NB4 (cell line): ENCODE measurements at places on chromosomes 4 and X.
A peak's percentile ranks its signal among the peaks of the same experiment; 100 is the strongest.

- no peak for DNase-seq
These were observed 54.2 kb downstream of the ENOX2 start for GRCh38 chrX:130848763-130849162.

DNA sequence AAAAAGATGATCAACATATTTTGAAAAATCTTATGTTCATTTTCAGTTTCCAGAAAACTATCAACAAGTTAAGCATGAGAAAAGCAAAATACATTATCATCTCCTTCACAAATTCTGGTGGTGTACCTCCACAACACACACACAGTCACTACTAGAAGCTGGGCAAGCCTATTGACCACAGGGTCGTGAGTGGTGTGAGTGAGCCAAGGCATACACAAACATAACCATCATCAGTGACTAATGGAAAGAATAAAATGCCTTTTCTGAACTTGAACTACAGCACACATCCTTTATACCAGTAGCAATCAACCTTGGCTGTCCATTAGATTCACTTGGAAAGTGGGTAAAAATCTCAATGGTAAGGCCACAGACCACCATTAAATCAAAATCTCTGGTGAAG lies 180.2 kb downstream of the FAM47B start:
- DNase-seq = no peak

DNA sequence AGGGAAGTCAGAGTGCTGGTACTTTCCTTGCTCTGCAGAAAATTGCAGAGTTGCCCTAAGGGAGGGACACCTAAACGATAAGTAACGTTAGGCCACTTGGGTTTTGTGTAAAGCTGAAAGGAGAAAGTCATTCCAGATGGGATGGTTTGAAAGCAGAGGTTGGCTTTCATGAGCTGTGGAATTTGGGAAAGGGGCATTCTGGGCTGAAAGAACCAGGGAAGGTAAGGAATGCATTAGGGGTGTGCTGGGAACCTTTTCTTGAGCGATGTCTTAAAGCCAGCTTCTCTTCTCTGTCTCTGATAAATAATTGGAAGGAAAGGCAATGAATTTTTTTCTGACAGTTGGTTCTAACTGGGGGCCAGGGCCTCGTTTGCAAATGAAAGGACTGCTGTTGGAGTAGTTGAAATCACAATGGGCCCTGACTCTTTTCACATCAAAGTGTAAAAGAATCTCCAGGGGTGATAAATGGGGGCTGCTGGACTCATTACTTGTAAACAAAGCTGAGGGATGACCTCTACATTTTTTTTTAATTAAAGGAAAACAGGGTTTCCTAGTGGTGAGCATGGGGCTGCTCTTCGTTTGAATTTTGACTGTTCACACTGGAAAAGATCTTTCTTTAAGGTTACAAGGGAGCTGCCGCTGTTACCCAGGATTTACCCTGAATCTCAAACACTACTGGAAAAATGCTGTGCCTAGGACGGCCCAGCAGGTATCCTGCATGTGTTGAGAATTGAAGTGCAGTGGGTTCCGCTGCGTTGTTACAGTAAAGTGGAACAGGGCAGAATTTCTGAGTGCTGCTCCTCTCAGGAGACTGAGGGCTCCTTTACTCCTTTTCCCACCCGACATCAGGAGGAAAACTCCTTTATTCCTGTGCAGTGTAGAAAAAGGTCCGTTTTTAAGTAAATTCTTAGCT lies 25.0 kb downstream of the AFF1 start:
- peak; percentile 37 for DNase-seq

- no peak for DNase-seq
These were observed 168.8 kb downstream of the RELL1 start for GRCh38 chr4:37517326-37517725.

DNA sequence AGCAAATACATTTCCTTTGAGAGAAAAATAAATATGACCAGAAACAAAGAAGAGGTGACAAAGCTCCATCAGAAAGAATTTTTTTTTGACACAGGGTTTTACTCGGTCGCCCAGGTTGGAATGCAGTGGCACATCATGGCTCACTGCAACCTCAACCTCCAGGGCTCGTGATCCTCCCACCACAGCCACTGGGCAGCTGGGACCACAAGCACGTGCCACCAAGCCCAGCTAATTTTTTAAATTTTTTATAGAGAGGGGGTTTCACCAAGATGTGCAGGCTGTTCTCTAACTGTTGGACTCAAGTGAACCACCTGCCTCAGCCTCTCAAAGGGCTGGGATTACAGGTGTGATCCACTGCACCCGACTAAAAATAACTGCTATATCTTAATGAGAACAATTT lies 10.3 kb downstream of the ADH5 start:
- no peak for DNase-seq

DNA sequence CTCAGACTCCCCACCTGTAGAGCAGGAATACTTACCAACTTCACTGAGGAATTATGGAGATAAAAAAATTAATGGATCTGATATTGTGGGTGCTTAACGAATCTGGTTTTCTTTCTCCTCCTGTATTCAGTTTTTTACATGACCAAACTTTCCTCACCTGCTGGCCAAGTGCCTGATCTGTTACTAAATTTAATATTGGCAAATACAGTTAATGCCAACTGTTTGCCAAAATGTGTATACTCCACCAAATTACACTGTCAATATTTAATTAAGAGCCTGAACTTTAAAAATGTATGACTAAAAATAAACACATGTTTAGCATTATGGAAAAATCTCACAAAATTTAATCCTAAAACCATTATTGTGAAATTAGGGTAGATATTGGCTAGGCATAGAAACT lies 3.3 kb downstream of the PGRMC2 start:
- no peak for DNase-seq

GRCh38 chr4:139554642-139554892 lies 1.5 kb downstream of the SETD7 start:
- DNase-seq = no peak

- DNase-seq = no peak
These were observed 7.5 kb upstream of the LETM1 start for GRCh38 chr4:1863297-1864033.

DNA sequence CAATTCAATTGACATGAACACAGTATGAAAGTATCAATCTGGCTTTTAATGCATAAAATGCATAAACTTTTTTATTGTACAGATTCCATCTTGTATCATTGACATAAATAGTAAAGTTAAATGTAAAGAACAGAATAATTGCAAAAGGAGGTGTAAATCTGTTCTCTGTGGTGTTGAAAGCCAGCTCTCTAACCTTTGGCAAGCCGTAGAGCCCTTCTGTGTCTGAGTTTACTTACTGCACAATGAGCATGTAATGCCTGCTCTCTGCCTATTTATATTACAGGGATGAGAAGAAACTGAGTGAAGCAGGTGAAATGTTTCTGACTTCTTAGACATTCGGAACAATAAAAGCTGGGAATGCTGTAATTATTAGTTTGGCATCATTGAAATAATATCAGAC lies 389.3 kb upstream of the EPHA5 start:
- DNase-seq = no peak

DNA sequence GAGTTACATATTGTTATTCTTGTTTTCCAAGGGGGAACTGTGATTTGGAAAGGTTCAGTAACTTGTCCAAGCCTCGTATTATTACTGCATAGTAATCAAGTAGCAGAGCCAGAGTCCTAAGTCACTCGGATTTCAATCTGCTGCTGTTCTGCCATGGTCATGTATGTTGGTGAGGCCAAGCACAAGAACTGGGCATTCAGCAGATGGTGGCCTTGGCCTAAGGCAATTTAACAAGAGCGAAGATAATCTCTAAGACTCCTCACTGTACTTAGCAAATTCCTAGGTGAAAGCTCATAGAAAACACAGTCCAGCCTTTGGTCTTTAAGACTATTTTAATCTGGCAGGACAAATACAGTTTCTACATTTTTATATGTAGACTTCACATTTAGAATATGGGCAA lies 64.8 kb downstream of the NDST3 start:
- DNase-seq = no peak

- DNase-seq = no peak
These were observed 51.3 kb downstream of the EMCN start for GRCh38 chr4:100466501-100466900.

GRCh38 chr4:102552781-102553180 lies 51.6 kb downstream of the NFKB1 start:
- DNase-seq = no peak

DNA sequence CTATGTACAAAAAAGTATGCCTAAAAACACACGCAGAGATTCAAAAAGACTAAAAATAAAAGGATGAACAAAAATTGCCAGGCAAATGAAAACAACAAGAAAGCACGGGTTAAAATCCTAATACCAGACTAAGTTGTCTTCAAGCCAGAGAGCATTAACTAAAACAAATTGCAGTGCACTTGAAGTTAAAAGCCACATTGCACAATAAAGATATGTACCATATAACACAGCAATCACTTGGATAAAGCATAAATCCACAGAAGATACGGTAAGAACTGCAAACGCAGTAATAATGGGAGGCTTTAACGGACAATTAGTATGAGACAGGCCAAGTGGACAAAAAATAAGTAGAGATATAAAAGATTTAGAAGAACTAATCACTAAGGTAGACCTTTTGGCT lies 14.9 kb downstream of the CCDC158 start:
- no peak for DNase-seq

- DNase-seq = peak; percentile 4
These were observed 19.7 kb upstream of the SPON2 start for GRCh38 chr4:1192091-1192492.

GRCh38 chr4:108982402-108983185 lies 219.7 kb upstream of the ETNPPL start:
- no peak for DNase-seq

DNA sequence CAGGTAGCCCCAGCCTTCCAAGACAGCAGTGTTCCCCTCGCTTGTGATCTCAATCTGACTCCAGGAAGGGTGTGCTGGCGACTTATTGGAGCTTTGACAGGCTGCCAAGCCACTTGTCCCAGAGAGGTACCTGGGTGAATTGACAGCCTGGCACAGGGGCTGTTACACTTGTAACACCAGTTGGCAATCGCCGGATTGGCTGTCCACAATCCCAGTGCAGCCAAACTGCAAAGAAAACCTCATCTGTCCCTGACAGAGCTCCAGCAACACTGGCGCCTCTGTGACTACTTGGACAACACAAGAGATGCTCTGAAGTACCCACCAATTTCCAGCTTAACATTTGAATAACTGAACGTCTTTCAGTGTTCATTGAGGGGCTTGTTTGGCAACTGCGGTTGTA lies 76.8 kb upstream of the PRPS1 start:
- DNase-seq = no peak

- DNase-seq = no peak
These were observed 1174.0 kb downstream of the RAPGEF2 start for GRCh38 chr4:160276785-160277325.

GRCh38 chr4:138698641-138699040 lies 316.9 kb upstream of the NOCT start:
- no peak for DNase-seq

GRCh38 chrX:9785944-9786797 lies at the start of gene SHROOM2:
Gene SHROOM2, plus strand, starts transcription at chrX:9786429. Its CDS starts 117 bp downstream, at chrX:9786546.
- DNase-seq = no peak

GRCh38 chr4:169258141-169258540 lies 12.6 kb downstream of the SH3RF1 start:
- DNase-seq = no peak

- DNase-seq = no peak
These were observed 71.7 kb upstream of the S100G start for GRCh38 chrX:16578218-16578617.

GRCh38 chr4:73684097-73684496 lies 56.3 kb upstream of the CXCL8 start:
- no peak for DNase-seq

DNA sequence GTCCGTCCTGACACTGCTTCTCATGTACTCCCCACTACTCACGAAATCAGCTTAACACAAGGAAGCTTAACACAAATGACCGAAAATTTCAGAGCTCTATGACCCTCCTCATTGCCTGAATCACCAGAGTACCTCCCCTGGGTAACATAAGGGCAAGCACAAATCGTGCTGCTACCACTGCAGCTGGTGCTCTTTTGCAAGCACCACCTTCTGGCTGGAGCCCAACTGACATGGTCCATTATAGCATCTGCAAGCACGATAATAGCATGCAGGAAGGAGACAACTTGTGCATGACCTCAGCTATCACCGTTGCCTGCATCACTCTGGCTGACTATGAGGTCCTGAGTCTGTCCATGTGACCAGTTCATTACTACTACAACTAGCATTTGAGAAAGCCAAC lies 308.0 kb downstream of the TEX13C start:
- no peak for DNase-seq

DNA sequence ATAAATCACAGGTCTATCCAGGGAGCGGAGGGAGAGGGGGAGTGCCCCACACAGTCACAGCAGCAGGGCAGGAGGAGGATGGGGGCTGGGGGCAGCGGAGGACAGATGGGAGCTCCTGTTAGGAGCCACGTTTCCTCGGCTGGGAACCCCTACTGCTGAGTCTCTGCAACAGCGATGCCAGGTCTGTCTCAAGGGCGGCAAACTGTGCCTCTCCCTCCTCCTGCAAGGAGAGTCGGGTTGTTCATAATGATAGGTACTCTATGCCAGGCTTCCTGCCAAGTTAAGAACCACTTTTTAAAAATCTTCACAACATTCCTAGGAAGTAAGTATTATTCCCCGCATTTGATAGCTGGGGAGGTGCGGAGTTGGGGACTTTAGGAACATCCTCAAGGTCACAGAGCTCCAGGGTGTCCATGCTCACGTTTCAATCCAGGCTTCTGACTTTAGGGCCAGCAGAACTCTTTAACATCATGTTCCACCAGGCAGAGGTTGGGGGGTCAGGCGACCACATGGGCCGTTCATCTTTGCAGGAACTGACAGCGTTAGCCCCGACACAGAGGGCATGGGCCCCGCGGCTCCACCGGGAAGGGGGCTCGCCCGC lies 98.3 kb upstream of the MAML3 start:
- peak; percentile 34 for DNase-seq

- DNase-seq = no peak
These were observed 32.8 kb upstream of the C1GALT1C1 start for GRCh38 chrX:120662662-120663061.

GRCh38 chr4:79682161-79682560 lies 274.1 kb upstream of the GK2 start:
- no peak for DNase-seq

GRCh38 chr4:38005637-38006036 lies 45.4 kb downstream of the PTTG2 start:
- DNase-seq = no peak

GRCh38 chr4:13641084-13641483 lies 13.6 kb upstream of the BOD1L1 start:
- DNase-seq = no peak

DNA sequence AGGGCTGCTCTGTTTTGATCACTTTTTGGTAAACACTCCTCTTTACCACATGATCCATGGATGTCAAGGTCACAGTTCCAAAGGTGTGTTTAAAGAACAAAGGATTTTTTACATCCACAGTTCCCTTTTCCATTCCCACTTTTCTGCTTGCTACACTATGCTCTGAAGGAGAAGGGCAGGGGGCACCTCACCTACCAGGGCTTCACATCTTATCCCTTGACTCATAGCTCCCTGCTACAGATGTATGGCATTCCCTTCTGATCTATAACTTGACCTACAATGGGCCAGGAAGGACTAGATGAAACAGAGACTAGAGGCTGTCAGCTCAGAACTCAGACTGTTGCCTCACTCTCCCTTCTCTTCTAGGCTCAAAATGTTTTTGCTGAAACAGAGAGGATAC lies 233.1 kb upstream of the RPS6KA3 start:
- DNase-seq = no peak

- no peak for DNase-seq
These were observed 58.6 kb upstream of the PRSS48 start for GRCh38 chr4:151218343-151218742.

- no peak for DNase-seq
These were observed 34.4 kb downstream of the FAM13A start for GRCh38 chr4:89022426-89023128.
